ENCODE measurements at places on chromosomes 7 and 10.

- DNase-seq = peak; percentile 95
These were observed 58.1 kb downstream of the CAV1 start for GRCh38 chr7:116582806-116583444.

DNA sequence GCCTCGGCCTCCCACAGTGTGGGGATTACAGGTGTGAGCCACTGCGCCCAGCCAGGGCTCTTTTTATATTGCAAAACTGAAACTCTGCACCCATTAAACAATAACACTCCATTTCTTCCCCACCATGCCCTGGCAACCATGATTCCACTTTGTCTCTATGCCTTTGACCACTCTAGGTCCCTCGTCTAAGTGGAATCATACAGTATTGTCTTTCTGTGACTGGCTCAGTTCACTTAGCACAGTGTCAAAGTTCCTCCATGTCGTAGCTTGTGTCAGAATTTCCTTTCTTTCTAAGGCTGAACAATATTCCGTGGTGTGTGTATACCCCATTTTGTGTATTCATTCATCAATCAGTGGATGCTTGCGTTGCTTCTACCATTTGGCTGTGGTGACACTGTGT lies 46.2 kb downstream of the CUX1 start:
- DNase-seq = no peak

GRCh38 chr10:128747582-128748346 lies 621.5 kb upstream of the MKI67 start:
- DNase-seq = no peak

GRCh38 chr7:96596120-96596826 lies 113.4 kb downstream of the SEM1 start:
- DNase-seq = no peak

- no peak for DNase-seq
These were observed 49.0 kb downstream of the RBAK start for GRCh38 chr7:5094641-5095040.

DNA sequence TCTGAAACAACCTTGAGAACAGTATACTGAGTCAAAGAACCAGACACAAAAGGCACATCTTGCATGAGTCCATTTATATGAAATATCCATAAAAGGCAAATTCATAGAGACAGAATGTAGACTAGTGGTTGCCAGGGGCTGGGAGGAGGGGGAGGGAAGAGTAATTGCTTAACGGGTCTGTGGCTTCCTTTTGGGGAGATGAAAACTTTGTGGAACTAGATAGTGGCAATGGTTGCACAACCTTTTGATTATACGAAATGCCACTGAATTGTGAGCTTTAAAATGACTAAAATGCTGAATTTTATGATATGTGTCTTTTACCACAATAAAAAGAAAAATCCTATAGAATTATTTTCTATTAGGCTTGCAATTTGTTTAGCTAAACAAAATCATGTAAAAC lies 16.8 kb downstream of the ADRB1 start:
- no peak for DNase-seq

- DNase-seq = peak; percentile 40
These were observed 266.4 kb upstream of the LYZL1 start for GRCh38 chr10:29022513-29022912.

DNA sequence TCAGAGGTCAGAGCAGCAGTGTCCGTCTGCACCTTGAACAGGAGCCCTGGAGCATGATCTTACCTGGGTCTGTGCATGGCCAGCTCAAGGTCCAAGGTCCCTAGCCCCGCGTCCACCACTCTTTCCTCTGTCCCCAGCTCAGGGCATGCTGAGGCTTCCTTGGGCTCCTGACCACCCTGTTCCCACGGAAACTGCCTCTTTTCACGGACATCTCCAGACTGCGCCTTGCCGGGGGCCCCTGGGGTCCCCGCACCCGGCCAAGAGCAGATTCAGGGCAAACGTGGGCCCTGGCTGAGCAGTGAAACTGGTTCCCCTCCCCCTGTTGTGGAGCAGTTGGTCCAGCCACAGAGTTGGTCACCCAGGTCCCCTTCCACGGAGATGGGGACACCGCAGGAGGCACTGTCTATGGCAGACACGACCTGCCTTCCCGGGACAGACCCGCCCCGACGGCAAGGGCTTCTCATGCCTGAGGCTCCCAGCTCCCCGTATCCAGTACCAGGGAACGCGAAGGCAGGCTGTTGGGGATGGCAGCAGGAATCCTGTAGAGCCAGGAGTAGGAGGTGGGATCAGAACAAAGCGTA lies 217.4 kb upstream of the PPP2R2D start:
- no peak for DNase-seq

- no peak for DNase-seq
These were observed 864.2 kb downstream of the REEP3 start for GRCh38 chr10:64385355-64385754.

DNA sequence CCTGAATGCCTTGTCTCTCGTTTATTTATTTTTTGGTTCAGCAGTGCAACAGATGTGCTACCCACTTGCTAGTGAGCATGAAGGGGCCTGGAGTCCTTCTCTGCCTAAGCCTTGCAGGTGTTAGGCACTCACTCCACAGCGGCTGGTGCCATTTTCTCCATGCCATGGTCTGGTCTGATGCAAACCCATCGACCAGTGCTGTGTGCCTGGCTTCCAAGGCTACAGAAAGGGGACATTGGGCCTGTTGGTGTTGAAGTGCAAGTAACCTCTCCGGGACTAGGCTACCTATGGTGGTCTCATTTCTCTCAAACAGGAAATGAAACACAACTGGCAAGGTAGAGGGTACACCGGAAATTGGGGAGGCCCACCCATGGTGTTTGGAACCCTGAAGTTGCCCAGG lies 198.1 kb downstream of the ADARB2 start:
- no peak for DNase-seq

DNA sequence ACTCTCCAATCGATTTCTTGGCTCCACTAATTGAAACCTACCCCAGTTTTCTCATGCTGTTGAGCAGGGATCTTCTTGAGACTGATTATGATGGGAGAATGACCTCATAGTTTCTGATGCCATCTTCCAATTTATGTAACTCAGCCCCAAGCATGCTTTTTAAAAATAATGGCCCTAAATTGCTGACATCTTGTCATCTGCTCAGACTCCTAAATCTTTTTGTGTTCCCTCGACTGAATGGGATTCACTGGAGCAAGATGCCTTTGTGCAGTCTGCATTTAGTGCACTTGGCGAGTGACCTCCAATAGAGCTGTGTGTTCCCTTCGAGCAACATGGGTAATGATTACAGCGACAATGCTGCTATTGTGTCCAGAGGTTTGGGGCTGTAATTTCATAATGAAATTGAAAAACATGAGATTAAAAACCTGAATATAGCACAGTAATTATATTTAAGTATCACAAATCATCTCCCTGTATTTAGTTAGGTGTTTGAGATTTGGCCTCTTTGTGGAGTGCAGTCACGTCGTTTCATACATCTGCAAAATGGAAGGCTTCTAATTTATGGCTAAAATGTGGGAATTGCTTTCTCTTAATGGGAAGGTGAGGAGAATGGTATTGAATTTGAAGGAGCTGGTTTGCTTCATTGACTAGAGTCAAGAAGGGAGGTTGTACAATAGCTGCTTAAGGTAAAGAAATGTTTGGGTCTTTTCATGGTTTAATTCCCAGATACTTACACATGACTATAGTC lies 192.9 kb downstream of the AUTS2 start:
- no peak for DNase-seq

DNA sequence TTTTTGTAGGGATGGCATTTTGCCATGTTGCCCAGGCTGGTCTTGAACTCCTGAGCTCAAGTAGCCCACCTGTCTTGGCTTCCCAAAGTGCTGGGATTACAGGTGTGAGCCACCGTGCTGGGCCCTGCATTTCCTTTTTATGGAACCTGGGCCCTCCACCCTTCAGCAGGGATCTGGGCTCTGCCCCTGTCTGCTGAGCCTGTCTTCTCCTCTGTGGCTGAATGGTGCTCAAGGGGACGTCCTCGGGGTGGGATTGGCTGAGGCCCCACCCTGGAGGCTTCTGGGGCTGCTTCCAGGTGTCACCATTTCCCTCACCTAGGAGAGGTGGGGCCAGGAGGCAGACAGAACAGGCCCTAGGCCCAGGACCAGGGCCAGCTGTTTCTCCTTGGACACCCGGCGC lies 18.4 kb downstream of the FAM241B start:
- no peak for DNase-seq

GRCh38 chr10:61987951-61988379 lies 86.5 kb downstream of the ARID5B start:
- DNase-seq = no peak

GRCh38 chr10:126156012-126156411 lies 232.3 kb downstream of the ADAM12 start:
- DNase-seq = no peak

GRCh38 chr10:92001581-92001980 lies 78.0 kb downstream of the BTAF1 start:
- no peak for DNase-seq

DNA sequence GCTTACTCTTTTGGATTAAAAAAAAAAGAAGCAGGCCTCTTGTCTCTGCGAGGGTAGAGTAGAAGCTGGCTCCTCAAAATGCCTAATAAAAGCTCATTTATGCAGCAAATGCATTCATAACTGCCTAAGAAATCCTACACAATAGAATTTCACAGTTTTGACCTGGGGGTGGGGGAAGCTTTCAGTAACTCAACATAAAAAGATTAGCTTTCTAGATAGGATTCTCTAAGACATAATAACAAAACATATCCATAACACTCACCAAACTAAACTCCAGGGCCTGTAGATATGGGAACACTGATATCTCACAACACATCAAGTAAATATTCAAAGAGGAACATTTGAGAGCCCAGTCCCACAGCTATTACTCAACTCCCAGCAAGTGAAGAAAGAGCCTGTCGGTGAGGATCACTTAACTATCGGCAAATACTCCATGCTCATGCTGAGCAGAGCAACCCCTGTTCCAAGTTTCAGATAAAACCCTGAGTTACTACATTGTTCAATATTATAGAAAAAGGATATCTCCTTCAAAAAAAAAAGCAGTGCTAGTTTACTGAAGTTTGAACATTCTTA lies 88.1 kb downstream of the COBL start:
- DNase-seq = peak; percentile 58

GRCh38 chr7:106430103-106430502 lies 145.3 kb upstream of the NAMPT start:
- DNase-seq = peak; percentile 28

GRCh38 chr7:7895754-7896153 lies 72.8 kb upstream of the GLCCI1 start:
- no peak for DNase-seq

Measured in trophoblast cell (in vitro differentiated cells and primary cell).